Cerebellar nuclear complex (tissue), 1 donor: ENCODE measurements at places on chromosomes 3 and 15.

DNA sequence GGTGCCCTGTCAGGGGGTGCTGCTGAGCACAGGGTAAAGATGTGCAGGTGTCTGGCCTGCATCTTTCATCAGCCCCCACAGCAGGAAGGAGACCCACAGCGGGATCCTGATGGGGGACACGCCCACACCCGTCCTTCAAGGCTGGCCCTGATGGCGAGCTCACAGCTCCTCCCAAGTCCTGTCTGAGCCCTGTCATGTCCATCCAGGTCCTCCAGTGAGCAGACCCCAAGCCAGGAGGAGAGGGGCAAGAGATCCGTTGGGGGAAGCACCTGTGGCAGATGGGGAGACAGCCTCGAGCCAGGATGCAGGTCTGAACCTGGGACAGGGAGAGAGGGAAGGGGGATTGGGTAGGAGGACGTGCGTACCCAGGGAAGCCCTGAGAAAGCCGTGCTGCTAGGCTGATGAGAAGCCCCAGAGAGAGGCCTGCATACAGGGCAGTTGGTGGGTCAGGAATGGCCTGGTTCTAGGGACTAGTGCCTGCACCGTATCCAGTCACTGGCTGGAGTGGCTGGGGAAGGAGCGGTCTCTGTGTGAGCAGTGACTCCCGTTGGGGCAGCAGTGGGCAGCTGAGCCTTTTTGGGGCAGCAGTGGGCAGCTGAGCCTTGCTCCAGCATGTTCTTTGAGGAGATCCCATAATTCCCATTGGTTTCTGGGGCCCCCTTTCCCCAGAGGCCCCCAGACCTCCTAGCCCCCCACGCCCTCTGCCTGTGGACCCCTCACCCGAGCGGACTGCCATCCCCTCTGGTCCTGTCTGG lies 133.3 kb upstream of the MEF2A start:
- DNase-seq, result no peak

DNA sequence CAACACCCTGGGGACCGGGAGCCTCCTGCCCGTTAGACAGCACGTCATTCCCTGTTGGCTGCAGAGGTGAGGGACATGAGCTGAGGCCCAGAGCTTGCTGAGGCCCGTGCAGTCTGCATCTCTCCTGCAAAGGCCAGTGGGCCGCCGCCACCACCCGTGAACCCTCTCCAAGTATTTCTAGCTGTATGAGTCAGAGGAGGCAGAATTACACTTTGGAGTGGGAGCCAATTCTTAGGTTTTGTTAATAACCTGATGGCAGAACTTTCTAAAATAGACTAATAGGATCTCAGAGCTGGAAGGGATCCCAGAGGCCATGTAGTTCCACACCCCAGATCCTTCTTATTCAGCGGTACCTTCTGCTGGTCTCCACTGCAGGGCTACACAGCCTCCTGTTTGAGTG lies 335.2 kb upstream of the CTDSPL start:
- no peak for DNase-seq

DNA sequence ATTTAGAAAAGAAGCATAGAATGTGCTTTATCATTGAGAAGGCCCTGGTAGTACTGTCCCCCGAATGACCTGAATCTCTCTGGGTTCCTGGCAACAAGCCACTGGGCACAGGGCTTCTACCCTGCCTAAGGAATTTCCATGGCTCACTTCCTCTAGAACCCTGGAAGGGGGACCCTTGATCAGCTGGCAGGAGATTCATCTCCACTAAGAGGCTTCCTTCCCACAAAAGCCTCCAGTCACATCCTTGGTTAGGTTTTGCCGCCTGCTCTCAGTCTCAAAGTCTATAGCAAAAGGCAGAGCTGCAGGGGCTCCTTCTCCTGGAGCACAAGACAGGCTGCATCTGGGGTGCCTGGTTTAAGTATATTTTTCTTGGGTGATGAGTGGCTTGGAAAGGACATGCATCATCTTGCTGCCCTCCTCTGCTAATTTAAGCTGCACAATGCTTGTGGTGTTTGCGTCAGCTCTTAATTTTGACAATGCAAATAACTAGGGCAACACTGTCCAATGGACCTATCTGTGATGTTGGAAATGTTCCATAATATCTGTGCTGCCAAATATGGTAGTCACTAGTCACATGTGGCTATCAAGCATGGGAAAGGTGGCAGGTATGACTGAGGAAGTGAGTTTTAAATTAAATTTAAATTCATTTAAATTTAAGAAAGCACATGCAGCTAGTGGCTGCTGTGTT lies 33.4 kb upstream of the RARRES1 start:
- DNase-seq, result no peak

DNA sequence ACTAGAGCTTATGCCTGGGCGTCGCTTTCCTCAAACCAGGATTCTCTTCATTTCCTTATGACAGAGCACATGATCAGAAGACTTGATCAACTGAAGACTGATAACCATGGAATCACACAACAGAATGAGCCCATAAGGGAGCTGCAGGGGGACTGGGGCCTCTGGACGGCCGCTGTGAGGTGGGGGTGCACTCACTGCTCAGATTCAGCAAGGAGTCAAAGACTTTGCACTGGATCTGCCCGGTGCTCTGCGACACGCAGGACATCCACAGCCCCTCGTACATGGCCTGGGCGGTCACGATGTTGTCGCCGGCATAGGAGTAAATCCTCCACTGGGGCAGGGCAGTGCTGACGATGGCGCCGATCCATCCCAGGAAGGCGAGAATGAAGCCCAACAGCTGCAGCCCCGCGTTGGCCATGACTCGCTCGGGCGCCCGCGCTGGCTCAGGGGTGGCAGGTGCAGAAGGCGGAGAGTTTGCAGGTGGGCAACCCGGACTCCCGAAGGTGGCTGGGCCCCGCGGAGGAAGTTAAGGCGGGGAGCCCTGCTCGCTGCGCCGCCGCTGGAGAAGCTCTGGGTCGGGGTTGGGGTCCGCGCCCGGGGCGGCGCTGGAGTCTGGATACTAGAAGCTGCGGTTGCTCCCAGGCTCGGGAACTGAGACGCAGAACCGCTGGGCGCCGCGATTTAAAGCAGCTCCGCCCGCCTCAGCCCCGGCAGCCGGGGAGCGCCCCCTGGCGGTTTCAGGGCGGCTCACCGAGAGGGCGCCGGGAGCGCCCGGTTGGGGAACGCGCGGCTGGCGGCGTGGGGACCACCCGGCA lies at the start of gene CLDN1:
Gene CLDN1, minus strand, starts transcription at position 658 of the 815 bp plus-strand sequence. Its CDS starts 240 bp downstream, at position 418.
- no peak for DNase-seq

DNA sequence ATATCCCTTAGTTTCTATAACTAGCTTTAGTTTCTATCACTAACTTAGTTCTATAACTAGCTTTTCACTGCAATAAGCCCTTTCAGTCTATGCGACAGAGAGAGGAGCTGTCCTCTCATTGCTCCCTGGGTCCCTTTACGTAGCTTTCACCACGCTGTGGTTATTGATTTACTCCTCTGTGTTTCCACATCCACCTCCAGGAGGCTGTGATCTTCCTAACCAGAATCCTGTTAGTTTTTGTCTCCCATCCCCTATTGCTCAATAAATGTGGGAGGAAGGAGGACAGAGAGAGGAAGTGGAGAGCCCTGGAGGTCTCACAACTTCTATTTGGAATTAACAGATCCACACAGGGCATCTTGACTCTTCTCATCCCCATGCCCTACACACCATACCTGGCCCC lies 1036.1 kb downstream of the MCTP2 start:
- no peak for DNase-seq

- DNase-seq, result no peak
These were observed 13.3 kb downstream of the SH2D7 start for GRCh38 chr15:78105476-78106241.

- DNase-seq, result no peak
These were observed 32.3 kb upstream of the CFAP20DC start for GRCh38 chr3:59082106-59082505.

DNA sequence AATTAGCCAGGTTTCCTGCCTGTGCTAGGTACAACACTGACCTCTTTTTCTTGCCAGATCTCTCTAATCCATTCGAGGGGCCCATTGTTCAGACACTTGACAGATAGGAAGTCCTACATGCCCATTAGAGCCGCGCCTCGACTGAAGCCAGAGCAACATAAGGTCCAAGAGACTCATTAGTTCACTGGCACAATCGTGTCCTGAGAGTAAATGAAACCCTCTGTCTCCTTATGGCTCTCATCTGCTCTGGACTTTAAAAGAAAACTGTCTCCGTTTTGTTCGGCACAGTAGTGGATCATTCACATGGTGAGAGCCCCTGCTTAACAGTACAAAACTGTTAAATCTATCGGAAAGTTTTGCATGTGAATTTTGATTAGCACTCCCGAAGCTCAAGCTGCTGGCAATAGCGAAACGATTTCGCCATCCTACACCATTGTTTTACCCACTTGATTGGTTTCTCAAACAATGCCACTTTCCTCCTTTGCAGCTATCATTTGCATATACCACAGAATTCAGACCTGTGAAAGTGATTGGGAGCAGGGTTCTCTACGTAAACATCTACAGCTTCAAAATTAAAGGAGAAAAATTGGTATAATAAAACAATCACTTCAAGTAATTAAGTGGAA lies 19.0 kb upstream of the C15orf61 start:
- DNase-seq, result no peak

DNA sequence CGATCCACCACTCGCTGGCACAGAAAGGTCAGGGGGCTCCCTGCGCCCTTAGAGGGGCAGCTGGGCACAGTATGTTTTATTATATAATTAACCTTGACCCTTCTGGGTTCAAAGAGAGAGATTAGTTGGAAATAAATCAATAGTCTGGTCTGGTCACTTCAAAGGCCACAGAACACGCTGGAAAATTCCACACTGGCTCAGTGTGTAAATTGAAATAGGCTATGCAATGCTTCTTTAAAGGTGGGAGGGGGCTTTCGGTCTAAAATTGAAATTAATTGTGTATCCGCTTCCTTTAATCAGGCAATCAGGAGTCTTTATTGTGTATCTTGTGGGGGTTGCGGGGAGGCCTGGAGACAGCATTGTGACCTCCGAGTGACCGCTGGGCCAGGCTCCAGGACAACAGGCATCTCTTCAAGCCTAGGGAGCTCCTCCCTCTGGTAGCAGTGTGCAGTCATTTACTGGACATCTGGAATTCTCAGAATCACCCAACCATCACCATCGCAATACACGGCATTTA lies 8.0 kb downstream of the RNU5B-1 start:
- DNase-seq, result no peak

GRCh38 chr15:94704421-94704820 lies 473.1 kb downstream of the MCTP2 start:
- no peak for DNase-seq

- no peak for DNase-seq
These were observed 100.6 kb downstream of the STAG1 start for GRCh38 chr3:136651581-136651980.

- DNase-seq, result no peak
These were observed 142.9 kb upstream of the ANKRD28 start for GRCh38 chr3:15940641-15941040.

DNA sequence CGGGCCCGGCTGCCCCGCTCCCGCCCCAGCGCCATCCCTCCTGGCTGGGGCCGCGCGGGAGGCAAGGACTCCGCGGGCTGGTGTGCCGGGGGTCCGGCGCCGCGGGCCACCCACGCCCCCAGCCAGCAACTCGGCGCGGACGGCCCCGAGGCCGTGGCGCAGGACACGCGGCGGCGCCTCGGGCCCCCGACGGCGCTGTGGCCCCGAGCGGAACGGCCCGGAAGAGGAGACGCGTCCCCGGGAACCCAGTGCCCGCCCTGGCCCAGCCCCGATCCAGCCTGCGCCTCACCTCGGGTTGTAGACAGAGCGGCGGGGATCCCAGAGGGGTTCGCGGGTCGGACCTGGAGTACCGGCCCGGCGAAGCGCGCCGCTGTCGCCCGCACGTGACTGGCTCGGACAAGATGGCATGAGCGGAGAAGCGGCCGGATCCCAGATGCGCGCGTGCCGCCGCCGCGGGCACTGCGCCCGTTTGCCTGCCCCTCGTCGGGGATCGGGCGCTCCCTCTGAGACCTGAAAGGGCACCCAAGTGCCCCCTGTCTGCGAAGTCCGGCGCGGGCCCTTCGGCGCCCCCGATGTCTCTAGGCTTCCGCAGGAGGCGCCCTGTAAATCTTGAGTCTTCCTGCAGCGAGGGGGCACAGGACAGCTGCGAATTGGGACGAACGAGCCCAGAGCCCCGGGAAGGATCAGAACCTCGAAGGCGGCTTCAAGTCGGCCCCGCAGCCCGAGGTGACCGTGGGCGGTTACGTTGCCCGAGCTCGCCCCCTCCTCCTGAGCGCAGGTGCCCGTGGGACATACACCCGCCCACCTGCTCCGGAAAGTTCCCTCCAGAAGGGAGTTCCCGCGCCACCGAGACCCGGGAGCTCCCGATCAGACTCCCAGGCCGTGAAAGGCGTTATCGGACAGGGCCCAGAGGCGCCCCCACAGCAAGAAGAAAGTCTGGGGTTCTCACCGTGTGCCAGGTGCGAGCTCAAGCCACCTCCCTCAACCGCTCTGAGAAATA lies 598 bp upstream of the SFMBT1 start:
- no peak for DNase-seq

DNA sequence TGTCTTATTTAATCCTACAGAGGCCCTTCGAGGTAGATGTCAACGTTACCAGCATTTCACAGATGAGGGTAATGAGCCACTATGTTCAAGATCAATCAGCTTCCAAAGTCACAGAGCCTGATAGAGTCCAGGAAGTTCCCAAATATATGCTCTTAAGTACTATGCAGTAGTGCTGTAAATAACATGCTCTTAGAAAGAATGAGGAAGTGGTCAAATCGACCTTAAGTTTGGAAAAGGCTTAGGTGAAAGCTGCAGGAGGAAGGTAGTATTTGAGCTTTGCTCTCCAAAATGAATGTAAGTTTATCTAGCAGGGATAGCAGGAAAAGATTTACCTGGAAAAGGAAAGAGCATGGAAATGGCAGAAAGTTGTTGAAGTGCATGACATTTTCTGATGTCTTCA lies 234.0 kb downstream of the RBMS3 start:
- DNase-seq, result no peak

DNA sequence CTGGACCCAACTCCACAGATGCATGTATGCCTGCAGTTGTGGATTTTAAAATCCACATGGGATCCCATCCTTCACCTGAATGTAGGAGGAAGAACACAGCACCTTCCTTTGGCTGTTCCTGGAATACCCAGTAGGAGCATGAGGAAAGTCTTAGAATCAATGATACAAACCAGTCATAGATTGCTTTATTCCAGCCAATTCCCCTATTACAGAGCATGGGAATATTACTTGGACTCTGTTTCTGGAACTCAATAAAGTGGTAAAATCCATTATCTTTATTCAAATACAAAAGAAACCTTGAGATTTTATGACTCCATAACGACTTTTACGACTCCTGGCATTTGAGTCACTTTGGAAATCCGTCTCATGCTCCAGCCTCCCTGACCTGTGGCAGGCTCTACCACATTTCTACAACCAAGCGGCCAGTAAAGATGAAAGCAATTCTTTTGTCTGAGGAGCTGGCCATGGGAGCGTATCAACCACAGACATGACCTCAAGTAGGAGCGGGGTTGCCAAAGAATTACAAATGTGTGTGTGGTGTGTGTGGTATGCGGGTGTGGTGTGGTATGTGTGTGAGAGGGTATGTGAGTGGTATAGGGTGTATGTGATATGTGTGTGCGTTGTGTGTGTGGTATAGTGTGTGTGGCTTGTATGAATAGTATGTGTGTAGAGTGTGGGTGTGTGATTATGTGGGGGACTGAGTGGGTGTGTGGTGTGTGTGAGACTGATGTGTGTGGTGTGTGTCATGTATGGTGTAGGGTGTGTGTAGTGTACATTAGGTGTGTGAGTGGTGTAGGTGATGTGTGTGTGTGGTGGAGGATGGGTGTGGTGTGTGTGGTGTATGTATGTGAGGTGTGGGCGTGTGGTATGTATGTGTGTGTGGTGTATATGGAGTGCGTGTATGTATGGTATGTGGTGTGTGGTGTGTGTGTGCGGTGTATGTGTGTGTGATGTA lies 40.0 kb downstream of the ARRDC4 start:
- no peak for DNase-seq
